Brain microvascular endothelial cell (primary cell): ENCODE measurements at places on chromosomes 11 and 22.
A peak's percentile ranks its signal among the peaks of the same experiment; 100 is the strongest.

- DNase-seq = no peak
Observed at GRCh38 chr22:50303848-50304527, 3.5 kb downstream of the PLXNB2 start.

GRCh38 chr11:393219-394033 is 583 bp upstream of the PKP3 start:
- peak; percentile 62 for DNase-seq

DNA sequence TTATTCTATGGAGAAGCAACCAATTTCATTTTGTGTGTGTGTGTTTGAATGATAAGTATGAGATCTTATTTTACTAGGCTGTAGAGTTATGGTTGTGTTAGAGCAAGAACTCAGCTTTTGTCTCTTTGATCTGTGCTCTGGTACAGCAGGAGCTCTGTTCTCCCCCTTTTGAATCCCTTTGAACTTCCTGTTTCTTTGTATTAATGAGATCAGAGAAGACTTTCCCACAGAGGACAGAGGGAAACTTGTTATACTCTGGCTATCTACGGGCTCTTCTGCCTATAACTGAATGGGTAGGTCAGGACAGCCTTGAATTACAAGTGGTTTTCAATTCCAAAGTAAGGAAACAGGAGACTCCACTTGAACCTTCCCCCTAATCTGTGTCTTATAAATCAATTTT is 1015.0 kb upstream of the RAG2 start:
- DNase-seq = no peak

GRCh38 chr22:49462795-49463194 is 364.9 kb downstream of the BRD1 start:
- no peak for DNase-seq

DNA sequence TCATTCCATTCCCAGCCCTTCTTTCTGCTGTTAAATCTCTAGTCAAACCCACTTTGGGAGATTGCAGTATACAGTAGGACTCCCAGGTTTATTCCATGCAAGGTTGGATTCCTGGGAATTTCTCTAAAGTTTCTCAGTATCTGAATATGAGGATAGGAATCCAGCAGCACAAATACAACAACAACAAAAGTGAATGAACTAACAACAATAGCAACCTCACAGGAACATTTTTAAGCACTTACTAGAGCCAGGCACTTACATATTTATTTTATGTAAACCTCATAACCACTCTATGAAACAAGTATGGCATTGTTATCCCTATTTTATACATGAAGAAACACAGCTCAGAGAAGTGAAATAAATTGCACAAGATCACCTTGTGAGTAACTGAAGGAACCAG is 1.9 kb downstream of the MMP7 start:
- DNase-seq = no peak

- no peak for DNase-seq
Observed at GRCh38 chr11:2844116-2844842, 41.3 kb downstream of the CDKN1C start.

DNA sequence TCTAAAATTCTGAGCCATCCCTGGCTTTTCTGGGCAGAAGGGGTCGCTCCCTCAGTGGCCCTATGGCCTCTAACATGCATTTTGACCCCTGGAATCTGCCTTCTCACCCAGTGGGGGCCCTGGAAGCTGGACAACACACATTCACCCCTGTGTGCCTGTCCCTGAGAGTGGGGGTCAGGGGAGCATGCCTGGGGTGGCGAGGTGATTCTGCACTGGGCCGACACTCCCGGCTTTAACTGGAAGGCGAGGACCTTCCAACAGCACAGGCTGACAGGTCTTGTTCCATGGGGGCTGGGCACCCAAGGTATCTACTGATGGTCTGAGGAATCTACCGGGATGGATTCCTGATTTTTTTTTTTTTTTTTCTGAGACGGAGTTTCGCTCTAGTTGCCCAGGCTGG is 10.7 kb downstream of the PPM1F start:
- DNase-seq = no peak

- DNase-seq = peak; percentile 29
Observed at GRCh38 chr11:75673977-75674582, 5.2 kb upstream of the MAP6 start.

- DNase-seq = no peak
Observed at GRCh38 chr11:72114570-72114969, 2.1 kb upstream of the ANAPC15 start.
